ENCODE measurements at places on chromosomes 6 and 20.

GRCh38 chr6:169075915-169076654 lies 177.6 kb downstream of the THBS2 start:
- no peak for DNase-seq

GRCh38 chr20:31990641-31991338 lies 19.4 kb upstream of the CCM2L start:
- DNase-seq: no peak

DNA sequence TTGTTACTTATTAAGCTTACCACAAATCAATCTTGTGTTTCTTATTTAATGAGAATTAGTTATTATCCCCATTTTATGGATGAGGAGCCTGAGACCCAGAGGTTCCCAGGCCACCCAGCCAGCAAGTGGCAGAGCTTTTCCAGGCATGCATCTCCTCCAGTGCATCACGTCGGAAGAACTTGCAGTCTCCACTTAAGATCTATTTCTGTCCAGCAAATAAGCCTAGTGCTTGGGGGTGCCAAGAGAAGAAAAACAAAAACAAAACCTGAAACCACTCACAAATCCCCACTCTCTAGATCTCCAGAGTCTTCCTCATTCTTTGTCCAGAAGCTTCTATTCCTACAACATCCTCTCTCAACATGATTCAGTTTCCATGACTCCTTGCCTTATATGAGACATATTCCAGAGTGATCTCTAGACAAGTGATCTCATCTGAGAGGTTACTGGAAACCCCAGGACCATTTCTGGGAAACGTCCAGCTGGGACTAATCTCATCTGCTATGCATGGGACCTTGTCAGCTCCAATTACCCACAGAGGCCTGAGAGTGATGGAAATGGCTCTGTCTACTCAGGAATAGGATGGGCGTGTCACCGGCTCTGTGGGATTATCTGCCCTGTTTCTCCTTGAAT lies 4.1 kb downstream of the GUCA1B start:
- no peak for DNase-seq

DNA sequence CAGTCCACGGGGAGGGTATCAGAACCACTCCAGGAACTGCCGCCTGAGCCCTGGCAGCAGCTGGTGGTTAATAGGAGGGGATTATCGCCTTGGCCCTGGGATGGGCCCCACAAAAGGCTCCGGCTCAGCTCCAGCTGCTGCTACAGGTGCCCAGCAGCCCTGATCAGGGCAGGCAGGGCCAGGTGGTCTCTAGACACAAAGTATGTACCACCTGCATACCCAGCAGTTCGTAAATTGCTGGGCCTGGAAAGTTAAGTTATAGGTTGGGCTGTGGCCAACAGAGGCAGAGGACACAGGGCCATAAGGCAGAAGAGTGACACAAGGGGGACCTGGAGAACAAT lies 35.1 kb downstream of the RRBP1 start:
- peak; percentile 32 for DNase-seq

- peak; percentile 42 for DNase-seq
Measured at GRCh38 chr20:20360464-20360863, 7.4 kb upstream of the INSM1 start.

DNA sequence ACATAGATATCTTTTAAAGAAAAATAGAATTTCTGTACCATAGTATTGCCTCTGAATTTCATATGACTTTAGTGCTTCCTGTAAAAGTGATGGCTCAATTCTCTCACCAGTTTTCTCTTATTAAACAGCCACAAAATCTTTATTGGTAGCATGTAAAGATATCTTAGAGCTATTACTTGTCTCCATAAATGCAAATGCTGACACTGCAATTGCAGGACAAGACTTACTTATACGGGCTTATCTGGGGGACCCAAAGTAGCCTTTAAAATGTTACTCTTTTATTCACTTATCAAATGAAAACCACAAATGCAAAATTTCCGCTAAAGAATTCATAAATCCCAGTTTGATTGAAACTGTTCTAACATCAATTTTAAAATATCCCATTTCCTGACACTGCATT lies 287.1 kb upstream of the SPTLC3 start:
- no peak for DNase-seq

- DNase-seq: no peak
Measured at GRCh38 chr6:48567016-48567415, 456.0 kb upstream of the PTCHD4 start.

All from Jurkat, Clone E6-1 (cell line).